Activated T-helper 1 cell treated with anti-CD3 and anti-CD28 coated beads, Interleukin-2, amount 50 U/mL, for 16 hours (primary cell): ENCODE measurements at places on chromosomes 2 and 18.

GRCh38 chr2:109320195-109320922 lies 191.4 kb downstream of the SH3RF3 start:
- DNase-seq: no peak

GRCh38 chr2:177030451-177031105 lies 182.0 kb upstream of the HNRNPA3 start:
- no peak for DNase-seq

DNA sequence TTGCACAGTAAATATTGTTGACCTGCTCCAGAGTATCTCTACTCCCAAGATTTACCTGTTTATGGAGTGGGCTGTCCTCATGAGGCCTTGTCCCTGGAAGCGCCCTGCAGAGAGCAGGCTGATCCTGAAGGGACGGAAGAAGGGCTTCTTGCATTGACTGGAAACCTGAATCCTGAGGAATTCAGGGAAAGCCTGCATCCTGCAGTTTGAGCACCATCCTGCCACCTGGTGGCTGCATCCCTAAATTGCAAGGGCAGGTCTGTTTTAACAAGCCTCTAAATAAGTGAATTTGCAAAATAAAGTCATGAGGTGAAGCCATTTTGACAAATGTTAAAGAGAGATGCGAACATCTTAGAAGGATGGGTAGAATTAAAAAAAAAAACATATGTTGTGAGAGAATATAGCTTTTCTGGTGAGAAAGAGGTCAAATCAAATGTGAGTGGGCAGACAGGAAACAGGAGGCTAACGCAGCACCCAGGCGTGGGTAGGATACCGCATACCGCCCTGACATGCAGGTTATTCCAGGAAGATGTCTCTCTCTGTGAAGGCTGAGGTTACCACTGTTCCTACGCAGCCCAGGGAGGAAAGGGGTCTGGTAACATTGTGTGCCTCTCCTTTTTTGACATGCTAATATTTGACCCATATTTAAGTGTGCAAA lies 754.9 kb downstream of the RNF144A start:
- DNase-seq: peak; percentile 25

DNA sequence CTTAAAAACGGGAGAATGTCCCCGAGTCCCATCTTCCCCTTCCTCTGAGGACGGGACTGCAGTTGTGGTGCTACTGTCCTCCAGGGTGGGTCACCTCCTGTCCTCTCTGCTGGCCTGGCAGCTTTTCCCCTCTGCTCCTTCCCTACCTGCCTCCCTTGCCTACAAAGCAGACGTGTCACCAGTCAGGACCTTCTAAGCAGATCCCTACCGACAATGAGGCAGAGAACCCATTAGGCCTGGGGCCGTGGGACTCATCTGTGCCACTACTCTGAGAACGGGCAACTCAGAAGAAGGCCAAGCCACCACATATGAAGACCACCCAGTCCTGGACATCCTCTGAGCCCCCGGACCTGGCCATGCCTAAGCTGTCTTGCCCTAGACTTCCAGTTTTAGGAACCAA lies 103.0 kb upstream of the TEX51 start:
- DNase-seq: no peak

DNA sequence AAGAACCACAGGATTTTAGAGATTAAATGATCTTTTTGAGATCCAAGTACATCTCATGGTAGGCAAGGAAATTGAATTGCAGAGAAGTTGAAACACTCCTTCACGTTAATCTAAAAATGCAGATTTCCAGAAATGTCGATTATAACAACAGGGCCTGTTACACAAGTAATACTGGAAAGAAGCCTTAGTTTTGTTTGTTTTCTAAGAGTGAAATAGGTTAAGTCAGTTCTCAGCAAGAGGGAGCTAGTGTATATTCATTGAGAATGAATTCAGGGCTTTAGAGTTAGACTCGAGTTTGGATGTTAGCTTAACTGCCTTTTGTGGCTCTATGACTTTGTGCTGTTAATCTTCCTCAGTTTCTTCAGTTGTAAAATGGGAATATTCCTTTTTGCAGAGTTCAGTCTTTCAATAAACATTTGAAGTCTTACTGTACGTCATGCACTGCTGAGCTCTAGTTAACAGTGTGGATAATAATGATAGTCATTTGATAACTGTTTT lies 926 bp downstream of the NDUFV2 start:
- DNase-seq: no peak

- no peak for DNase-seq
Measured at GRCh38 chr18:41464278-41464677, 490.8 kb upstream of the PIK3C3 start.

DNA sequence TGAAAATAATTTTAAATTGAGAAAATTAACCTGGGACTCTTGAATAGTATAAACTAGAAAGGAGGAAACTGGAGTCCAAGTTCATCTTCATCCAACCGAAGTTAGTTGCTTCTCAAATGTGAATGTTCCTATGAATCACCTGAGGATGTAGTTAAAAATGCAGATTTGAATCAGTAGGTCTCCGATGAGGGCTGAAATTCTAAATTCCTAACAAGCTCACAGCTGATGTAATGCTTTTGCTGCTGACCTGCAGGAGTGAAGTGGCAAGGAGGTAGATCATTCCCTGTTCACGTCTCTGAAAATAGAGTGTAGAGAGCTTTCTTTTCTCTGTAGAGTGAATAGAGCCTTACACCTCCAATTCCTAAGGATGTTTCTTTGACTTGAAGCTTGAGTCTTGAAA lies 685.5 kb downstream of the CPS1 start:
- no peak for DNase-seq
